ENCODE measurements at places on chromosomes 11 and 22.

- DNase-seq = no peak
These were observed 93.4 kb downstream of the MUC15 start for GRCh38 chr11:26478710-26479109.

DNA sequence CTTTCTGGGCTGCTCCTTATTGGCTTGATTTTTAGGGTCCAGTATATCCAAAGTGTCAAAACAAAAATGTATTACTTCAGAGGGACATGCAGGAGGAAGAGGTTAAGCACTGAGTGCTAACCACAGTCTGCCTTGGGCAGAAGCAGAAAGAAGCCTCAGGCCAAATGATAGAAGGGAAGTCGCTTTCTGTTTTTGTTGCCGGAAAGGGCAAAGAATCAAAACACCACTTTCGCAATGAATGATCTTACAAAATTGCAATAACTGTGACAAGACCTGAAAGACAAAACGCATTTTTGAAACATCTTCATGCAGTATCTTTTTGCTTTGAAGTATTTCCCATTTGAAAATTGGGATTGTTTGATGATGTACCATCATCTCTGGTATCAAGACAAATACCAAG lies 70.1 kb upstream of the PICALM start:
- DNase-seq = no peak

- DNase-seq = no peak
These were observed 80.2 kb downstream of the SLC36A4 start for GRCh38 chr11:93117565-93117964.

- no peak for DNase-seq
These were observed 104.8 kb downstream of the PRR5L start for GRCh38 chr11:36400766-36401455.

DNA sequence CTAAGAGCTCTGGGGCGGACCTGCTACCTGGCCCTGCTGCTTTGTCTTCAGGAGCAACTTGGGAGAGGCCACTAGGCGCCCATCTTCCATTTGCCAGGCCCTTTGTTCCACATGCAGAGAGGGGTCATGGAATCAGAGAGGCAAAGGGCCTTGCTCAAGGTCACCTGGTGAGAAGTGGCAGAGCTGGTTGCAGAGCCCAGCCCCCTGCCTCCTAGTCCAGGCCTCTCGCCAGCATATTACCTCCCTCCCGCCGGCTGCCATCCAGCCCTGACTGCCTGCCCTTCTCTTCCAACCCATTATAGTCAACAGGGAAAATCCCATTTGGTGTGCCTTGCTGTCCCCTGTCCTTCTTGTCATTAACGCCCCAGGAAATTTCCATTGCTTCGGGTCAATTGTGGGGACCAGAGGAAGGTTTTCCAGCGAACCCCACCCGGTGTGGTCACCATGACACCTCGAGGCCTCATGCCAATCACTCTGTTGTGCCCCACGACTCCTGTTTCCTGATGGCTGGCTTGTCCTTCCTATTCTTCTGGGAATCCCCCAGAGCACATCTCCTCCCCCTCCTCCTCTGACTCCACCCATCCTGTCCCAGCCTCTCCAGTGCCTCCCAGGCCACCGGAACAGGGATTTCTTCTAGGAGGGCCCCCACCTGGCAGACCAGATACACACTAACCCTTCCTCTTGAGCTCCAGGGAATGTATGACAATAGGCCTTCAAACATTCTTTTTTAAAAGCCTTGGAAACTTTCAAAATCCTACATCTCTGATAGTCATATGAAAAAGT lies 77.0 kb downstream of the NECTIN1 start:
- DNase-seq = no peak

DNA sequence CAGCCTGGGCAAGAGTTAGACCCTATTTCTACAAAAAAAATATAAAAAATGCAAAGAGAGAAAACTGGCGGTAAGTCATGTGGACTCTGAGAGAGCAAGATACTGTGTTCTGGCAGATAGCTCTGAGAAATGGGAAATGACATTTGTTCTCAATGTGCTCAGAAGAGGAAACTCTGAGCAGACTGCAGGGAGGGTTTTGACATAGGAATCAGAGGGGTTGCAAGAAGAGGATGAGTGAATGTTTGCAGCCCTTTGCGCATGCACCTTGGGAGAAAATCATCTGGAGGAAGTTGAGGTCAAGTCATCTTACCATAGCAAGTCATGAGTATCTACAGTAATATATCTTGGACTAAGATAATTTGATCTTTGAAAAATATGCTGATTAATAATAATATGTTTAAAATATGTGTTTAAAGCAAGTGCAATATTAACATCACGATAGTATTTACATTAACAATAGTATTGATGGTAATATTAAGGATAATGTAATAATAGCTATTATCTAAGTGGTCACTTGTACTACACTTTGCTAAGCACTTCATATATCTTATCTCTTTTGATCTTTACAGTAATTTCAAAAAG lies 2.6 kb downstream of the ACER3 start:
- DNase-seq = no peak
